ENCODE measurements at places on chromosomes 4 and X. TPM values are rescaled to one million over a fixed set of nuclear protein-coding genes. Genes with fewer than 3 reads are reported as not detected.
A peak's percentile ranks its signal among the peaks of the same experiment; 100 is the strongest.

- H3K36me3 ChIP-seq = no peaks in the 10 kb centered on the region
- no peak overlapping the region for H3K27ac ChIP-seq
- no peaks in the 10 kb centered on the region for H3K4me1 ChIP-seq
- no peak for DNase-seq
- no peak overlapping the region for H3K4me3 ChIP-seq
These were observed 4.2 kb upstream of the CUL4B start for GRCh38 chrX:120564925-120565324.

- H3K4me1 ChIP-seq = 0 out of 2 replicates have a peak, but pooled peaks cover 2% of the 10 kb centered on the region
- no peak overlapping the region for H3K27ac ChIP-seq
- H3K4me3 ChIP-seq = no peak overlapping the region
- H3K27me3 ChIP-seq = no peaks in the 10 kb centered on the region
- no peak for DNase-seq
- no peaks in the 10 kb centered on the region for H3K36me3 ChIP-seq
These were observed 272.8 kb upstream of the TENM3 start for GRCh38 chr4:181970366-181970765.

GRCh38 chr4:20829617-20830357, 129.5 kb downstream of the PACRGL start:
- H3K27me3 ChIP-seq = no peaks in the 10 kb centered on the region
- no peaks in the 10 kb centered on the region for H3K4me1 ChIP-seq
- H3K4me3 ChIP-seq = no peak overlapping the region
- no peak for DNase-seq
- H3K27ac ChIP-seq = no peak overlapping the region

- no peaks in the 10 kb centered on the region for H3K36me3 ChIP-seq
- H3K27ac ChIP-seq = no peak overlapping the region
- DNase-seq = no peak
- no peaks in the 10 kb centered on the region for H3K27me3 ChIP-seq
- H3K4me1 ChIP-seq = no peaks in the 10 kb centered on the region
These were observed 512.5 kb upstream of the SLIT2 start for GRCh38 chr4:19739101-19739651.

SPANXN2 gene
- not detected for total RNA-seq

- no peak for DNase-seq
- H3K27me3 ChIP-seq = no peaks in the 10 kb centered on the region
- H3K36me3 ChIP-seq = no peaks in the 10 kb centered on the region
- H3K4me3 ChIP-seq = no peak overlapping the region
- no peak overlapping the region for H3K27ac ChIP-seq
These were observed 93.3 kb upstream of the BANK1 start for GRCh38 chr4:101697266-101697665.

- DNase-seq = no peak
- no peaks in the 10 kb centered on the region for H3K27me3 ChIP-seq
- peaks cover 3% of the 10 kb centered on the region for H3K36me3 ChIP-seq
- peak overlapping the region; percentile 83 for H3K4me3 ChIP-seq
- H3K27ac ChIP-seq = peak overlapping the region; percentile 84
- no peaks in the 10 kb centered on the region for H3K4me1 ChIP-seq
These were observed 1.2 kb upstream of the N4BP2 start for GRCh38 chr4:40055511-40055862.

DNA sequence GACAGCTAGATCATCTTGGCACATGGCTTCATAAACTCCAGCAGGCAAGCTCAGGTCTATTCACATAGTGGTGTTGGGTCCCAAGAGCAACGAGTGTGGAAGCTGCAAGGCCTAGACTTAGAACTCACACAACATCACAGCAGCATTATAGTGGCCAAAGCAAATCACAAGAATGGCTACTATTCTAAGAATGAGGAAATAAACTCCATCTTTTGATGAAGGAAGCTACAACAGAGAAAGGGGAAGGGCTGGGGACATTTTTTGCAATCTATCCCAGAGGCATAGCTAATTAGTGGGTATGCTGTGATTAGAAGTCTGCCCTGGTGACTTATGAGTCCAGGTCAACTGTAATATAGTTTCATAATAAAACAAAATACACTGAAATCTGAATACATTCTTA, 42.9 kb upstream of the TAB3 start:
- H3K4me3 ChIP-seq = no peak overlapping the region
- DNase-seq = no peak
- H3K27ac ChIP-seq = no peak overlapping the region
- H3K36me3 ChIP-seq = no peaks in the 10 kb centered on the region
- H3K27me3 ChIP-seq = no peaks in the 10 kb centered on the region

DNA sequence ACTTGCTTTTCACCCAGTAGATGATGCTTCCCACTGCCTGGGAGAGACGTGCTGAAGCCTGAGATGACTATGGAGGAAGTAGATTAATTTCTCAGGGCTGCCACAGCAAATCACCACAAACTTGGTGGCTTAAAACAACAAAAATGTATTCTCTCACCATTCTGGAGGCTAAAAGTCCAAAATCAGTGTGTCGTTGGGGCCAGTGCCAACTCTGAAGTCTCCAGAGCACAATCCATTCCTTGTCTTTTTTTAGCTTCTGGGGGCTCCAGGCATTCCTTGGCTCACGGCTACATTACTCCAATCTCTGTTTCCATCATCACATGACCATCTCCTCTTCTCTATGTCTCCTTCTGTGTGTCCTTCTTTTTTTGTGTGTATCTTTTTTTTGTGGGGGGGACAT, 105.8 kb upstream of the C1QTNF7 start:
- H3K36me3 ChIP-seq = no peaks in the 10 kb centered on the region
- no peaks in the 10 kb centered on the region for H3K27me3 ChIP-seq
- no peak overlapping the region for H3K27ac ChIP-seq
- H3K4me1 ChIP-seq = peaks cover 10% of the 10 kb centered on the region
- no peak for DNase-seq

MAGEA8 gene
- total RNA-seq = not detected

PHKA1 gene
- 6.6 TPM for total RNA-seq

GRCh38 chr4:104490770-104491480, 3.8 kb downstream of the CXXC4 start:
- no peaks in the 10 kb centered on the region for H3K36me3 ChIP-seq
- no peaks in the 10 kb centered on the region for H3K27me3 ChIP-seq
- no peak overlapping the region for H3K27ac ChIP-seq
- H3K4me1 ChIP-seq = peaks cover 2% of the 10 kb centered on the region

DNA sequence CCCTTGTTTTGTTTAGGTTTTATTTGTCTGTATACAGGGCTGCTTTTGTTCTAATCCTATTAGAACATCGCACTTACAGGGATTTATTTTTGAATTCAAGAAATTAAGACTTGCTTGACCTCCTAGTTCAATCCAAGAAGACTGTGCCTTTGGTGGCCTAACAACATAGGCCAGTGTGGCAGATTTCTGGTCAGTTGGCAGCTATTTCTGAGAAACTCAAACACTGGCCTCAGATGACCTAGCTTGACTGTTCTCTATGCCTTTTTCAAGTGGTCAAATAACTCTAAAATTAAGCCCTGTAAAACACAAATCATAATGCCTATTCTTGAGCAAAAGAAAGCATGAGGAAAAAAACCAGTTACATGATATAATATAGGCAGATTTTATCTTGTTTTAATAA, 89.3 kb upstream of the GPR34 start:
- no peak for DNase-seq
- H3K27me3 ChIP-seq = no peaks in the 10 kb centered on the region
- H3K36me3 ChIP-seq = peaks cover 3% of the 10 kb centered on the region
- H3K4me1 ChIP-seq = peaks cover 5% of the 10 kb centered on the region

- no peaks in the 10 kb centered on the region for H3K36me3 ChIP-seq
- peaks cover 5% of the 10 kb centered on the region for H3K4me1 ChIP-seq
- no peak overlapping the region for H3K27ac ChIP-seq
- no peak overlapping the region for H3K4me3 ChIP-seq
- no peak for DNase-seq
These were observed 160.3 kb upstream of the RASGEF1B start for GRCh38 chr4:81631958-81632441.

DNA sequence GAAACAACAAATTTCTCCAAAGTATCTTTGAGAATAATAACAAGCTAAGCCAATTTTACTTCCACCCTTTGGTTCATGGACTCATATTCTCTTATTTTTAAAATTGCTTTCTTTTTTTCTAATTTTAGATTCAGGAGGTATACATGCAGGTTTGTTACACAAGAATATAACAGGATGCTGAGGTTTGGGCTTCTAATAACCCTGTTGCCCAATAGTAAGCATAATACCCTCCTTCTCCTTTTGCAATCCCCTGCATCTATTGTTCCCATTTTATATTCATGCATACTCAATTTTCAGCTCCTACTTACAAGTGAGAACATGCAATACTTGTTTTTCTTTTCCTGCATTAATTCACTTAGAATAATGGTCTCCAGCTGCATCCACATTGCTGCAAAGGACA, 202.3 kb upstream of the FSTL5 start:
- no peak overlapping the region for H3K4me3 ChIP-seq
- no peak overlapping the region for H3K27ac ChIP-seq
- H3K36me3 ChIP-seq = no peaks in the 10 kb centered on the region
- no peak for DNase-seq
- no peaks in the 10 kb centered on the region for H3K27me3 ChIP-seq

APELA gene
- total RNA-seq = 135 TPM

- no peak for DNase-seq
- no peaks in the 10 kb centered on the region for H3K27me3 ChIP-seq
- H3K4me1 ChIP-seq = no peaks in the 10 kb centered on the region
- peaks cover 3% of the 10 kb centered on the region for H3K36me3 ChIP-seq
- H3K4me3 ChIP-seq = no peak overlapping the region
These were observed 233.9 kb upstream of the GLRA2 start for GRCh38 chrX:14295426-14295825.

DNA sequence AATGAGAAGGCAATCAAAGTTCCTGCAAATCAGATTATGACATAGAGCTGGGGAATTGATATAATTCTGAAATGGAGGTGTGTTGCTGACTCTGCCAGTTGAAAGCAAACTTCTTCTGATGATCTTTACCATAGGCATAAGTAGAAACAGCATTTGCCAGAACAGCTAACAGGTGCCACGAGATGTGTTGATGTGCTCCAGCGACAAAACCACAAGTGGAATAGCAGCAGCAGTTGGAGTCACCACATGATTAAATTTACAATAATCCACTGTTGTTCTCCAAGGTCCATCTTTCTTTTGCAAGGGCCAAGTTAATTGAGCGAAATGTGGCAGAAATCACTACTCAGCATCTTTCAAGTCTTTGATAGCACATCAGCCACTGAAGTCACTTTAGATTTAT, 3.7 kb upstream of the OSTC start:
- no peaks in the 10 kb centered on the region for H3K27me3 ChIP-seq
- no peak overlapping the region for H3K27ac ChIP-seq
- no peaks in the 10 kb centered on the region for H3K36me3 ChIP-seq
- no peak for DNase-seq

TLR2 gene
- 0.90 TPM for total RNA-seq

DNA sequence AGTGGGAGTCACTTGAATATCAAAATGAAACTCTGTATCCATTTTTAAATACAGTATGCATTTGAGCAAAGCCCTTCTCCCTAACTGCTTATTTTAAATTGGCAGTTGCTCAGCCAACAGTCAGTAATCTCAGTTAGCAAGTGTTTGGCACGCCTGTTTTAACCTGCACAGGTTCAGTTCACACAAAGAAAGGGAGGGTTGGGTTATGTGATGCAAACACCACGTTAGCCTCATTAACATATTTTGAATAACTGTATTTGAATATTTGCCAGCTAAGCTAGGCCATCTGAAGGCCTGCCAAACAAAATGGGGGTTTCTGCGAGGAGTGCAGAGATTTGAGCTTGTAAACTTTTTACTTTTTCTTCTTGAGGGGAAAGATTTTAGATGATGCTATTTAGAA, 19.8 kb downstream of the GAB1 start:
- no peaks in the 10 kb centered on the region for H3K36me3 ChIP-seq
- H3K27ac ChIP-seq = no peak overlapping the region
- peaks cover 13% of the 10 kb centered on the region for H3K4me1 ChIP-seq
- DNase-seq = no peak

DCAF4L1 gene
- total RNA-seq = 0.07 TPM

CFI gene
- total RNA-seq = not detected

- H3K27ac ChIP-seq = no peak overlapping the region
- no peak for DNase-seq
- 0 out of 2 replicates have a peak, but pooled peaks cover 3% of the 10 kb centered on the region for H3K4me1 ChIP-seq
- H3K4me3 ChIP-seq = no peak overlapping the region
- H3K27me3 ChIP-seq = no peaks in the 10 kb centered on the region
- H3K36me3 ChIP-seq = peaks cover 3% of the 10 kb centered on the region
These were observed 281.7 kb downstream of the ZNF674 start for GRCh38 chrX:46263494-46263893.

- H3K4me1 ChIP-seq = no peaks in the 10 kb centered on the region
- DNase-seq = no peak
- peaks cover 20% of the 10 kb centered on the region for H3K36me3 ChIP-seq
- H3K27me3 ChIP-seq = no peaks in the 10 kb centered on the region
These were observed 156.9 kb downstream of the APBB2 start for GRCh38 chr4:41057467-41057866.

SLC26A1 gene
- 0.13 TPM for total RNA-seq

- no peaks in the 10 kb centered on the region for H3K36me3 ChIP-seq
- no peaks in the 10 kb centered on the region for H3K4me1 ChIP-seq
- no peak overlapping the region for H3K4me3 ChIP-seq
- no peak for DNase-seq
- H3K27me3 ChIP-seq = no peaks in the 10 kb centered on the region
These were observed 40.5 kb downstream of the TSPAN7 start for GRCh38 chrX:38601866-38602265.

DNA sequence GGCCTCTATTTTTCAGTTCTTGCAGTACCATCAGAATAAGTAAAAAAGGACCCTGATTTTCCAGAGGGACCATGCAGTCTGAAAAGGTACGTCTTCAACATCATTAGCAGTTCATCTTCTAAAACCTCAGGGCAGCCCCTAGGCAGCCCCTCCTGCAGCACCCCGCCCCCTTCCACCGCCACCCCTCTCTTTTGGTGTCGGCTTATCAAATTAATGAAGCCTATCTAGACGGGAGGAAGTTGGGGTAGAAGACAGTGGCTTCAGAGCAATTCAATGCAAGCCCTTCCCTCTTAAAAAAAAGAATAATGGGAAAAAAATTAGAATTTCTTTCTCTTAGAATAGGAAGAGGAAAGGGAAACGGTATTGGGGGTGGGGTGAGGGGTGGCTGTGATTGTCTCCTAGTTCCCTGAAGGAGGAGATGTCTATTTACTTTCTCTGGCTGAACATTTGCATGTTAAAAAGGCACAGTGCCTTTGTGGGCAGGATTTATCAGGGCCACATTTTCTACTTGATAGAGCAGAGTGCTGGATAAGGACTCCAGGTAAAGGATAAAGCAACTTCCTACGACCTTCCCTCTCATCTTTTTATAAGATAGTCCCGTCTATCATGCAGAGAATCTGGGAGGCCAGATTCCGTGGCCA, 159.4 kb downstream of the MGST2 start:
- peak overlapping the region; percentile 47 for H3K4me3 ChIP-seq
- peaks cover 20% of the 10 kb centered on the region for H3K4me1 ChIP-seq
- H3K27ac ChIP-seq = peak overlapping the region; percentile 68
- H3K27me3 ChIP-seq = no peaks in the 10 kb centered on the region
- peaks cover 10% of the 10 kb centered on the region for H3K36me3 ChIP-seq

- DNase-seq = no peak
- H3K4me3 ChIP-seq = no peak overlapping the region
- peaks cover 2% of the 10 kb centered on the region for H3K4me1 ChIP-seq
- H3K27me3 ChIP-seq = no peaks in the 10 kb centered on the region
These were observed 262.5 kb downstream of the FBXW7 start for GRCh38 chr4:152273343-152273742.

All from H9 (cell line).